ENCODE measurements at places on chromosomes 4 and X.

DNA sequence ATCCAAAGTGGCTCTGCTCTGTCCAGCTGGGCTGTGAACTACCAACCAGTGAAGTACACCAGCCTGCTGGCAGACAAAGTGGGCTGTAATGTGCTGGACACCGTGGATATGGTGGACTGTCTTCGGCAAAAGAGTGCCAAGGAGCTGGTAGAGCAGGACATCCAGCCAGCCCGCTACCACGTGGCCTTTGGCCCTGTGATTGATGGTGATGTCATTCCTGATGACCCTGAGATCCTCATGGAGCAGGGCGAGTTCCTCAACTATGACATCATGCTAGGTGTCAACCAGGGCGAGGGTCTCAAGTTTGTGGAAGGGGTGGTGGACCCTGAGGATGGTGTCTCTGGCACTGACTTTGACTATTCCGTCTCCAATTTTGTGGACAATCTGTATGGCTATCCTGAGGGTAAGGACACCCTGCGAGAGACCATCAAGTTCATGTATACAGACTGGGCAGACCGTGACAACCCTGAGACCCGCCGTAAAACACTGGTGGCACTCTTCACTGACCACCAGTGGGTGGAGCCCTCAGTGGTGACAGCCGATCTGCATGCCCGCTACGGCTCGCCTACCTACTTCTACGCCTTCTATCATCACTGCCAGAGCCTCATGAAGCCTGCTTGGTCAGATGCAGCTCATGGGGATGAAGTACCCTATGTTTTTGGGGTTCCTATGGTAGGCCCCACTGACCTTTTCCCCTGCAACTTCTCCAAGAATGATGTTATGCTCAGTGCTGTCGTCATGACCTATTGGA is 22.6 kb downstream of the NLGN3 start:
- DNase-seq: no peak

GRCh38 chrX:16075087-16075486 is 48.3 kb upstream of the GRPR start:
- no peak for DNase-seq

DNA sequence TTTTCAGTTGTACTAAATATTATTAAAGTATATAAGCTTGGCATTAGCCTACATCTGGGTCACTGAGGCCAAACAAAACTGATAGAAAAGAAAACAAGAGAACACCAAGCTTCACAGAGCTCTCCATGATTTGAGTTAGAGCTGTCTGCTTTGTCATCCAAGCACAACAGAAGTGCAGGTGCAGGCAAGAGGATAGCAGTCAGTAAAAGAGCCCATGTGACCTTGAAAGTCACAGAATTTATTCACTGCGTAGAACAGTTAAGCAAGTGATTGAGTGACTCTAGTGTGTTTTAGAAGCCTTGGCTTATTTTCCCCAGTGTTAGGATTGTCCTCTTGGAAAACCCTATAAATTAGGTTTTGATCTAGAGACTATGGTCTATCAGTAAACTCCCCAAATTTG is 49.4 kb upstream of the PRDM5 start:
- no peak for DNase-seq

GRCh38 chr4:2337896-2338295 is 76.0 kb upstream of the MXD4 start:
- peak; percentile 53 for DNase-seq

DNA sequence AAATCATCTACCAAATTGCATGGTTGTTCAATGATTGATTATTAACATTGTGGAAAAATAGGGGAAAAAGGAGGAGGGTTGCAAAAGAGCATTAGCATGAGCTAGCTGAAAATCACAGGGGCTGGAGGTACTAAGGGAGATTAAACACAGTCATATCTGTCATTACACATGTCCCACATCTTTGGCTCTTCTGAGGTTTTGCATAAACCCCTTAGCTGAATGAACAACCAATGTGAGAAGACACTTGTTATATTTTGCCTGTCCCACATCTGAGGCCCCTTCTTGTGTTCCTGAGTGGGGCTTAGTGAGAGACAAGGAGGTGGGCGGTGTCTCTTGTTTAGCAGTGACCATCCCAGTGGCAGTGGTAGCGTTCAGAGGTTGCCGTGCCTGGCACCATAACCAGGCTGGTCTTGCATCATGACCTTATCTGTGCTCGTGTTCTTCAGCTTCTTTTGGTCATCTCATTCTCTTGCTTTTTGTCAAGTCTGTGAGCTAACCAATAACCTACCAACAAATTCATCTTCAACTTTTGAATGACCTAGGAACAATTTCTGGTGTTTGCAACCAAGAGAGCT is 95.6 kb downstream of the MID1IP1 start:
- no peak for DNase-seq

- no peak for DNase-seq
These were observed 250.7 kb downstream of the NAP1L3 start for GRCh38 chrX:93422693-93423092.

- no peak for DNase-seq
These were observed 62.4 kb upstream of the MTM1 start for GRCh38 chrX:150506020-150506419.

- no peak for DNase-seq
These were observed 53.8 kb upstream of the ATXN3L start for GRCh38 chrX:13373431-13374187.

- no peak for DNase-seq
These were observed 26.3 kb upstream of the CXCL6 start for GRCh38 chr4:73810191-73810590.
